ENCODE measurements at places on chromosomes 12 and 14.

DNA sequence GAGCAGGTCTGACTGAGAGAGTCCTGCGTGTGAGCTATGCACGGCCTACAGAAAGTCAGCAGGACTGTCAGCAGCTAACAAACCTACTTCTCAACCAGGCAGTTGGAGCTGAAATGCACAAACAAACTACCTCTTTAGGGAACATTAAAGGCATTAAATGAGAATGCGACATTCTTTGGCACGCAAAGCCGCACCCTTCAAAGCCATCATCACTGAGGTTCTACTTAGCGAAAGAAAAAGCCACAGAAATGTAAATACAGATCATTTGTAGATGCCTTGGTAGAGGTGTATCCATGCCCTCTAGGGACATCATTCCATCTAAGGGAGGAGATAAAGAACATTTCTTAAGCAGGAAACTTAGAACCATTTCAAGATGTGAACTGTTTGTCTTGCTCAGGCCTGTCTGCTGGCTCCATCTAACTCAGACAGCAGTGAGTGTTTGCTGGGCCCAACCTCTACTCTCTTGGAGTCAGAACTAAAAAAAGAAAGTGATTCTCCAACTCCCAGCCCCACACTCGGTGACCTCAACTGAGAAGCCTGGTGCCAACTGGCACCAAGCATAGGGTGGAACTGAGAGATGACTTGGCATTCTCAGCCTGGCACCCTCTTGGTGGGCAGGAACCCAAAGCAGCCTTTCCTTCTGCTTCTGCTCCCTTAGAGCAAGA is 63.5 kb upstream of the MBIP start:
- no peak for DNase-seq

- no peak for DNase-seq
These were observed 8.7 kb downstream of the MTERF2 start for GRCh38 chr12:106978035-106978800.

DNA sequence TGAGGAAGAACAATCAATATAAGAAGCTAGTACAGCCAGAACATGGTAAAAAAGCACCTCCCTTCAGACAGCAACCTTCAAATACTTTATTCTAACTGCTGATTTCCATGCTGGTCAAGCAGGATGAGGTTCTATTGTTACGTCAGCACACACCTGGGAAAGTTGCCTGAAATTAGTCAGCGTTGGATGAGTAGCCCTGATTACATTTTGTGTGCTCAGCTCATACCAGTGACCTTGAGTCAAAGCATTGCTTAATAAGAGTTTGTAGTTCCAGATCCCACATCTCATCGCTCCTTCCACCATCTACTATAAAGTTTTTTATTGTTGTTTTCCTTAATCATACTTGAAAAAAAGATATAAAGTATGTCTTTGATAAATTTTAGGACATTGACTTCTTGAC is 361.5 kb downstream of the EGLN3 start:
- DNase-seq: no peak

DNA sequence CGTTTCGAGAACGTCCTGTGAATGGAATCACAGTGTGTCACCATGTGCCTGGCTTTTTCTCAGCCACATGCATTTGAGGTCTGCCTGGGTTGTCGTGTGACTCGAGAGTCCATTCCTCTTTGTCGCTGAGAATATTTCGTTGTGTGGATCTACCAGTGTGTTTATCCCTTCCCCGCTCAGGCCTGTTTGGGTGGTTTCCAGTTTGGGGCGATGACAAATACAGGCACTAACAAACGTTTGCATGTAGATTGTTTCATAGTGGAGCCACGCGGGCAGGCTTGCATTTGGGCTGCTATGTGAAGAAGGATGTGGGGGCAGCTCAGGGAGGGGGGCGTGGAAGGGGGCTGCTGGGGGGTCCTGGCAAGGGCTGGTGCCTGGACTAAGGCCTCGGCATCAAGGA is 14.1 kb downstream of the RIN3 start:
- no peak for DNase-seq

- DNase-seq: no peak
These were observed 14.1 kb upstream of the GALNT9 start for GRCh38 chr12:132343294-132344004.

GRCh38 chr14:78254911-78255461 is 84.8 kb downstream of the NRXN3 start:
- DNase-seq: no peak

- no peak for DNase-seq
These were observed 830 bp downstream of the PPP4R3A start for GRCh38 chr14:91509083-91509877.

DNA sequence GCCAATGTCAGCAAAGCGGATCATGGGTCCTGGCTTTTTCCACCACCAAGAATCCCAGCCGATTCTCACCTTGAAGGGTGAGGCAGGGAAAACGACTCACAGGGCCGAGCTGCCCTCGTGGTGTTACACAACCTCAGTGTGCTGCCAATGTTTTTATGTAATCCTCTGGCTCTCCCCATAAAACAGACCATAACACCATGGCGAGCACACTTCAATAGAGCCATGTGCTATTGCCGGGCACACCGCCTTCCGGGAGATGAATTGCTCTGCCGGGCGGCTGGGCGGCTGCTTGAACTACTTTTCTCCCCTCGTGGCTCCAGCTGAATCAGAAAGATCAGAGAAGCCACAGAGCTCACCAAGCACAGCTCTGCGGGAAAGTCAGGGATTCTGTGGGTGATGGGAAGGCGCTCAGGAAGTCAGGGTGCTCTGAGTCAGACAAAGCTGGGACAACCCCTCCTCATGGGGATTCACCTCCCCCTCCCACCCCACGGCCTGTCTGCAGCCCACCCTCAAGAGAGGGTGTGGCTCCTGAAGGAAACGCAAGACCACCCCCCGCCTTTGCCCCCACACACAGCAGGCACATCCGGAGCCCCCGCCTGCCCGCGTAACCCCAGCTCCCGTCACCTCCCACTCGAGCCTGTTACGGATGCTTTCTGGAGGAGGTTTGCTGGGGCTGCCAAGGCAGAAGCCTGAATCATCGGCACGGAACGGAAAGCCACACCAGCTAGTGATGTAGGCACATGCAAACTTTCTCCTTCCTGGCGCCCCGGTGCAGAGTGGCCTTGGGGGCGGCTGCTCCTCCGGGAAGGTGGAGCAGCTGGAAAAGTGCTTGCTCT is 1.8 kb downstream of the GALNT9 start:
- no peak for DNase-seq

DNA sequence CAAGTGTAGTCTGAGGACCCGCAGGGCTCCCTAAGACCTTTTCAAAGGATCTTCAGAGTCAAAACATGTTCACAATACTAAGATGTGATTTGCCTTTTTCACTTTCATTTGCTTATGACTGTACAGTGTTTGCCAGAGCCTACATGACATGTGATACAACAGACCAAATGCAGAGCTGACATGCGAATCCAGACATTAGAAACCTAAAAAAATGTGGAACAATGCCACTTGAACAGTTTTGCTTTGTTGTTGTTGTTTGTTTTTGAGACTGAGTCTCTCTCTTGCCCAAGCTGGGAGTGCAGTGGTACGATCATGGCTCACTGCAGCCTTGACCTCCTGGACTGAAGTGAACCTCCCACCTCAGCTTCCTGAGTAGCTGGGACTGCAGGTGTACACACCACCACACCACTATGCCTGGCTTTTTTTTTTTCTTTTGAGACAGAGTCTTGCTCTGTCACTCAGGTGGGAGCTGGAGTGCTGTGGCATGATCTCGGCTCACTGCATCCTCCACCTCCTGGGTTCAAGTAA is 5.3 kb upstream of the RAB35 start:
- DNase-seq: no peak

DNA sequence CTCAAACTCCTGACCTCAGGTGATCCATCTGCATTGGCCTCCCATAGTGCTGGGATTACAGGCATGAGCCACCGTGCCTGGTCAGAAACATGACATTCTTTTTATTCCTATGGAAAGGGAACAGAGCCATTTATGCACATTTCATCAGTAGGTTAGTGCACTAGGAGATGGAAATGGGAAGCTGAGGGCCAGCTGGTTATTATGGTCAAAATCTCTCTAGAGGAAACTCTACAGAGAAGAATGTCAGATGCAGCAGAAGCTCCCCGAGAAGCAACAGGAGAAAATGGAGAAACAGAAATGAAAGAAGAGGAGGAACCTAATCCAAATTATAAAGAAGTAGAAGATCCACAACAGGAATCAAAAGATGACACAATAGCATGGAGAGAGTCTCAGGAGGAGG is 2.7 kb downstream of the CFAP251 start:
- DNase-seq: no peak

DNA sequence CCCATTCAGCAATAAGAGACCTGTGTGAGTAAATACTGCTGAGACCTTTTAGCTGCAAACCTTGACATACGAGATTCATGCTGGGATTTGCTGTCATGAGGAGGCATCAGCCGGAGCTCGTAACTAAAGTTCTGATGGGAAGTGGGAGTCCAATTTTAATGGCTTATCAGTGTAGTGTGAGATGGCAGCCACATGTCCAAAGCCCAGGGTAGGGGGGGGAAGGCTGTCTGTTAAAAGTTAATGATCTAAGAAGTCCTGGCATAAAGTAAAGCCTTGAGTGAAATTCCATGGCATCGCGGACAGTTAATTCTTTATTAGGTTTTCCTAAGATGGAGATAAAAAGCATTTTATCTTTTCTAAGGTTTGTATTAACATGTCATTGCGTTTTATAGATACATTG is 240.0 kb downstream of the AACS start:
- DNase-seq: no peak

DNA sequence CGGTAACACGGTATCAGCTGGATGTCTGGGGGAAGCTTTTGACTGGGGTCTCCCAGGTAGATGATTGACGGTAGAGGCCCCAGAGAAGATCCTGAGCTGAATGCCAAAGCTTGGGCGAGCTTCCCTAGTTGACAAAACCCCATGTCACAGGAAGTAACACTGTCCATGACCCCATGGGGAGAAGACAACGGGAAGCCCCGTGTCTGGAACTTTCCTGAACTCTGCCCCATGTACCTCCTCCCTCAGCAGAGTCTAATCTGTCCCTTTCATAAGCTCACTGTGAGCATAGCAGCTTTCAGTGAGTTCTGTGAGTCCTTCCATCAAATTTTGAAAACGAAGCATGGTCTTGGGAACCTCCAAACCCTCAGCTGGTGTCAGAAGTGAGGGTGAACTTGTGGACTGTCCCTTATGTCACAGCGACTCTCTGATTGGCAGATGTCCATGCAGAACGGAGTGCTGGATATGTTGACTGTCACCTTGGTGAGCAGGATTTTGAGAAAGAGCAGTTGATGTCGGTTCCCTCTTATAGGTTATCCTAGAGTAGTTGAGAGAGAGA is 29.7 kb upstream of the BEGAIN start:
- DNase-seq: no peak

- no peak for DNase-seq
These were observed 152.4 kb downstream of the VRK1 start for GRCh38 chr14:96949594-96949993.

- no peak for DNase-seq
These were observed 82.5 kb downstream of the ST8SIA1 start for GRCh38 chr12:22252057-22252456.

GRCh38 chr14:80310938-80311750 is 99.8 kb upstream of the DIO2 start:
- no peak for DNase-seq

GRCh38 chr14:43141636-43142191 is 1365.4 kb downstream of the FSCB start:
- no peak for DNase-seq

DNA sequence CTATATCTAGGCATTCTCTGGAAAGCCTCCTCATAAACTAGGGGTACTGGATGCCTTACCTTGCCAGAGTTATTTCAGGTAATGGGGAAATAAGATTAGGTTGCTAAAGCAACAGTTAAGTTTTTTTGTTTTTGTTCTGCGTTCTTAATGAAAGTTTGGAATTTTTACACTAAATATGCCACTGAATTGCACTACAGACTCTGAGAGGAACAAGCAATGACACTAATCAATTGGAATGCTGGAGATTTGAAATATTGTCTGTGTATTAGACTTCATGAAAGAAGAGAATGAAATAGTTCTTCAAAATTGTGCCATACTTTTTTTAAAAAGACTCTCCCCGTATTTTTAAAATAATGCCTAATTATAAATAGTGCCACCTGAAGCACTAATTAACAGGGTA is 287.8 kb downstream of the NAV3 start:
- no peak for DNase-seq

DNA sequence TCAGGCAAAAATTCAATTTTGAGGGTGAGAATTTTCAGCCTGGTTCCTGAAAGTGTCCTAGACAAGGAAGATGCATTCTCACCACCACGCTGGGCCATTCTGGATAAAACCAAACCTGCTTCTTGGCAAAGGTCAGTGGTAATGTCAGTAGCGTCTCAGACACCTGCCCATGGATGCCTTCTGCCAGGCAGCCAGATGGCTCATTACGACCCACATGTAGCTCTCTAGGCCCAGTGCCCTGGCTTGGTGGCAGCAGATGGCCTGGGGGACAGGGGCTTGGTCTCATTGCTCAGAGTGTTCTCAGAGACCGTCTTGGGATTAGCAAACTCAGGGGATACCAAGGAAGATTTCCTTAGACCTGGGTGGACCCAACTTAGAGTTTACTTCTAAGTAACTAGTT is 105.1 kb downstream of the ARF6 start:
- no peak for DNase-seq

DNA sequence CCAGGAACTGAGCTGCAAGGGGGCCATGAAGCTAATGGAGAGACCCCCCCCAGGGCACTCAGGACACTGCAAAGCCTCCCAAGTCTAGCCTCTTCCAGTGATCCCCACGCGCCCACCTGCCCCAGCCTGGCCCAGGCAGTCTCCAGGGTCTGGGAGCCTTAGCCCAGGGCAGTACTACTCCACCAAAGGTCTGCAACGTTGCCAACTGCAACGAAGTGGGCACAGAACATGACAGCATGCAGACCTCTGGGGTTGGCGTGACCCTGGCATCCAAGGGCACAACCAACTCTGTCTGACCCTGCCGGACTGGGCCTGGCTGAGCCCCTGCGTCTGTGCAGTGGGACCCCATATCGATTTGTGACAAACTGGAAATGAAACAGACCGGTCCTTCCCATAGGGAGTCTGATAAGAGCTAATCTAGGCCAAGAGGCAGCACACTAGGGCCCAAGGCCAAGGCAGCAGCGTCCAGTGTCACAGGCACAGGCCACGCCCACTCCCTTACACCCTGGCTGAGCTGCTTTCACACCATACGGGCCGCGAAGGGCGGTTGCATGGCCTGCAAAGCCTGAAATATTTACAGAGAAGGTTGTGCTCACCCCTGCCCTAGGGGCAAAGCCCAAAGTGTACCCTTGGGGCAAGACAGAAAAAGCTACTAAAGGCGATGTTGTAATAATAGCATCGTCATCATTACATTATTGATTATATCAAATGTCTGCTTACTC is 76.7 kb downstream of the NCOR2 start:
- DNase-seq: no peak

- DNase-seq: no peak
These were observed 102.5 kb downstream of the SPTSSA start for GRCh38 chr14:34359420-34360117.

DNA sequence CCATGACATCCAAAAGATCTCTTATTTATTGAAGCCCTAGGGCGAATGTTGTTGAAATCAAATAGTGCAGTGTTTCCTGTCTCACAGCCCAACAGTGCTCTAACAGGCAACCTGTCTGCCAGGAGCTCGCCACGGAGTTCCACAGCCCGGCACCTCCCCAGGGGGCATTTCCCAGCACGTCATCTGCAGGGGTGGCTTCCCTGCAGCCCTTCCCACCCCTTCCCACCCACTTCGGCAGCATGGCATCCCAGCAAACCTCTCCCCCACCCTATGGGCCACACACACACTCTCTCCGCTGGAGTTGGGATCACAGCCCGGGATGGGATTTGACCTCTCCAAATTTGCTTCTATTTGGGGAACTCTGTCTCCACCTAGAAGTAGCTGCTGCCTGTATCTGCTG is 62.7 kb upstream of the C14orf180 start:
- no peak for DNase-seq

Measured in stimulated activated CD8-positive, alpha-beta memory T cell treated with anti-CD3 and anti-CD28 coated beads, Interleukin-4, amount 100 ng/mL, for 1 hour (primary cell).